ENCODE measurements at places on chromosomes 11 and 22.

GRCh38 chr11:27184458-27185312 is 144.1 kb downstream of the BBOX1 start:
- DNase-seq, result no peak

DNA sequence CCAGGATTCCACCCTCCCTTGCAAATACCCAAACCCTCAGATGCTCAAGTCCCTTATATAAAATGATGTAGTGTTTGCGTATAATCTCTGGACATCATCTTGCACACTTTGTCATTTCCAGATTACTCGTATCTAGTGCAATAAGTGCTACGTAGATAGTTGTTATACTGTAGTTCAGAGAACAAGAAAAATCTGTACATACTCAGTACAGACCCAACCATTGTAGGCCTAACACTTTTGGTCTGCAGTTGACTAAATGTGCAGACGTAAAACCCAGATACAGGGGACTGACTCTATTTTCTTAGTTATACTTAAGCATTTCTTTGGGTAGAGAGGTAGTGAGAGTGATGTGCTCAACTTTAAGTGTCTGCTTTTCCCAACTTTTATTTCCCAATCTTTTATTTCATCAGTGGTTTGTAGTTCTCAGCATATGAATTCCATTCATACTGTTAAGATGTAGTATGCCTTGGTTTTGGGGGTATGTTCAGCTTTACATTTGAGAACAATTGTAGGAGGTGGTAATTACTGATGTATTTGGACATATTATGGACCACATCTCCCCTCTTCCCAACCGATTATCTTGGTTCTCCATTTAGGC is 43.9 kb downstream of the DDX6 start:
- no peak for DNase-seq

DNA sequence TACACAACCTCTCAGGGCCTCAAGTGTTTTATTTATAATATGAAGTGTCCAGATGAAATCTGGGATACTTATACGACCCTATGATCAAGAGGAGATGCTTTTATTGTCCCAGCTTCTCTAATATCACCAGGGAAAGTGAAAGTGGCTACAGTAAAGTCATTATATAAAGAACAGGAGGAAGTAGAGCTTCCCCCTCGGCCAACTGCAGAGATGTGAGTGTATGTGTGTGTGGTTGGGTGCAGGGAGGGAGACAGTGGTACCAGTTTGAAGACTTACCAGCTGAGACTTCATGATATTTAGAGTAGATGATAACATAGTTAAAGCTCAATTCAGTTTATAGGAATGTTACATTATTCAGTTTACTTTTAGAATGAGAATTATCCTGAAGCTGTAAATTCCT is 373.6 kb upstream of the DDI1 start:
- DNase-seq, result no peak

DNA sequence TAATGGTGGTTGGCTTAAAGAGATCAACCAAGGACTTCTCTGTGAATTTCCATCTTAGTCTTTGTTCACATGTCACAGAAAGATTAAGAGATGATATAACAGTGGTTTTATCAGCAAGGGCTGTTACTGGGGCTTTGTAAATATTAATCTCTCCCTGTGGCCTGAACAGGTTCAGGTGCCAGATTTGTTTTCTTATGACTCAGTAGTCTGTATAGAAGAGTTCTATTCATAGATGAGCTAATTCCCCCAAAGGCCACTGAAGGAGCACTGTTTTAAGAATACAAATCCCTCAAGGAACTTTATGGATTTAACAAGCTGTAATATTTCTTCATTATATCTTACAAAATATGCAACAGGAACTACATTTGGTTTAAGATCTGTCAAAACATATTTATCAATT is 50.4 kb downstream of the TCP11L1 start:
- no peak for DNase-seq

GRCh38 chr11:97893612-97894011 is 1127.1 kb upstream of the CNTN5 start:
- no peak for DNase-seq

GRCh38 chr11:58276151-58276550 is 8.1 kb upstream of the OR10W1 start:
- DNase-seq, result no peak

All from stimulated activated CD4-positive, alpha-beta T cell treated with anti-CD3 and anti-CD28 coated beads, Interleukin-1b, Interleukin-23, amount 100 ng/mL, for 1 hour (primary cell).